ENCODE measurements at places on chromosomes 7 and 10.

DNA sequence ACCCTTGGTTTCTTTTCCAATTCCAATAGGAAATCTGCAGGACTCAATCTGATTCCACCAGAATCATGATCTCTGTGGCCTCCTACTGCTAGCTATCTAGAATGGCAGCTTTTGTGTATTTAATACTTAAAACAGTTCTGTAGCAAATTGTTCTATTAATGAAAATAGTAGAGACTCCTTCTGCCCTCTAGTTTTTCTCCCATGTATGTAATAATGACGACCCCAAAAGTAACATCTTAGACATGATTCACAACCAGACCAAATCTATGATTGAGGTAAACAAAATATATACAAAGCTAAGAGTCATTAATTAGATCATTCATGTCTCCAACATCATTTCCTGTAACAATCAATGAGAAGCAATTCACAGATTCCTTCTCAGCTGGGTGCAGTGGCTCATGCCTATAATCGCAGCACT lies 259.1 kb upstream of the MKLN1 start:
- DNase-seq: no peak

GRCh38 chr7:131057794-131058070 lies 269.9 kb upstream of the MKLN1 start:
- no peak for DNase-seq

- DNase-seq: no peak
Observed at GRCh38 chr10:32332299-32332750, 14.6 kb downstream of the EPC1 start.

GRCh38 chr10:9451211-9451773 lies 1396.8 kb downstream of the GATA3 start:
- DNase-seq: no peak

GRCh38 chr7:139205843-139206242 lies 25.2 kb upstream of the UBN2 start:
- no peak for DNase-seq

- DNase-seq: no peak
Observed at GRCh38 chr7:110548372-110548771, 542.6 kb upstream of the LRRN3 start.

DNA sequence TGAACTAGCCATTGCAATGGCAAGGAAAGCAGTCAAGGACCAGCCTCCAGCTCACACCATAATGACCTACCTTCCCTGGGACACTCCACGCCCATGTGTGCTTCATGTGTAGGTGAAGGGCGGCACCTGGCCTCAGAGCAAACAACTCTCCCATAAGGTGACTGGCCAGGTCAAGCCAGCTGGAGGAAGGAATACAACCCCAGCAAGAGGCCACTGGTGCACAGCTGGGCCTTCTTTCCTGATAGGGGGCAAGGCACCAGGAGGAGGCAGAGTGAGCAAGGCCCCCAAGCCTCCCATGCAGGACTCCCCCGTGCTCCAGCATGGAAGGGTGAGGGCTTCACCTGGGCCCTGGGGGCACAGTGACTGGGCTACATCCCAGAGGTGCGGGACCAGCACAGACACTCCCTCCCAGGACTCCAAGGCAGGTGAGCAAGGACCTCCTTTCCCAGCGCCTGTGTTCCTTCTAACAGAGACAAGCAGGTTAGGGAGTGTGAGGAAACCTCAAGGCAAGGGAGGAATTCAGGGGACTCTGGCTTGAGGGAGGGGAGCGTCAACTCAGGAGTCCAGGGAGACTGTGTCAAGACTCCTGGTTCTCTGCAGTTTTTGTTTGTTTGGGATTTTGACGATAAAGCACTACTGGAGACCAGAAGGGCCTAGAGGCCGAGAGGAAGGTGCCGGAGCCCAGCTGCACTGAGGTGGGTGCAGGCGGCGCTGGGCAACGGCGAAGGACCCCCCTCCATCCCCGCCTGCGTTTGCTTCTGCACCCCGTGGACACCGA lies 1.7 kb downstream of the PTPRN2 start:
- no peak for DNase-seq

DNA sequence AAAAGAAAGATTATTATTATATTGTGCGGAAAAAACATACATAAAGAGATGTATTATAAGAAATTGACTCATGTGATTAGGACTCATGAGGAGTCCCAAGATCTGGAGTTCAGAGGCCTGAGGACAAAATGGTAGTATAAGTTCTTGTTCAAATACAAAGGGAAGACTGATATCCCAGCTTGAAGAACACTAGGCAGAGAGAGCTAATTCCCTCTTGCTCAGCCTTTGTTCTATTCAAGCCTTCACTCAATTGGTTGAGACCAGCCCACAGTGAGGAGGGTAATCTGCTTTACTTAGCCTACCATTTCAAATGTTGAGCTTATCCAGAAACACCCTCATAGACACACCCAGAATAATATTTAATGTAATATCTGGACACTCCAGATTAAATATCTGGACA lies 1683.8 kb downstream of the REEP3 start:
- DNase-seq: no peak

Measured in NCI-H460 (cell line).